ENCODE measurements at places on chromosomes 6 and 20.

DNA sequence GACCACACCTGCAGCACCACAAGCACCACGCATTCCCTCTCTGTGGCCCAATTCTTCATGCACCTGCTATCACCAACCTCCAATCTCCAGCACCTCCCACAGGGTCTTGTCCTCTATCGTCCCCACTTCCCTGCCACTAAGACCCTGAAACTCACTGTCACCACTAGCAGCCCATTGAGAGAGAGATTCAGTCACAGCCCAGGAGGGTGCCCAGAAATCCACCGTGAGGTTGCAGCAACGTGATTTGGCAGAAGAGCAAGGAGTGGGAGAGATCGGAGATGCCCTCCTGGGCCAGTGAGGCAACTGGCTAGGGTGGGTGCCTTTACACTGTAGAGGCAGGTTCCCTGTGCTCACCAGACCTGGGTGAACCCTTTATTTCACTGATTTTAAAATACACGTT lies 90.1 kb downstream of the ANKRD60 start:
- DNase-seq, result no peak

DNA sequence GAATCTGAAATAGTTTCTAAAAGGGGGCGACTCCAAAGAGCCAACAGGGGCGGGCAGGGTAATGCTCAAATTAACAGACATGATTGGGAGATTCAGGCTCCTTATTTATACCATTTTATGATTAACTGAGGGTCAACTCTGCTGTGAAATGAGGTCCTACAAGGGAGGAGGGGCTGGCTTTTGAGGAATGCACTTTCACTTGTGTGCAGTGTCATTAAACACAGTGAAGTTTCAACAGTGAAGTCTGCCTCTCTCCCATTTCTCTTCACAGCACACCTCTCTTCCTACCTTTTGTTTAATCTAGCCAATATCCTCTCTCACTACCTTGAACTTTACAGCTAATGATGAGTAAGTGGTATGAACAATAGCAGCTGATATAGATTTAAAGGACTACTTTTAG lies 557.3 kb upstream of the CITED2 start:
- no peak for DNase-seq

DNA sequence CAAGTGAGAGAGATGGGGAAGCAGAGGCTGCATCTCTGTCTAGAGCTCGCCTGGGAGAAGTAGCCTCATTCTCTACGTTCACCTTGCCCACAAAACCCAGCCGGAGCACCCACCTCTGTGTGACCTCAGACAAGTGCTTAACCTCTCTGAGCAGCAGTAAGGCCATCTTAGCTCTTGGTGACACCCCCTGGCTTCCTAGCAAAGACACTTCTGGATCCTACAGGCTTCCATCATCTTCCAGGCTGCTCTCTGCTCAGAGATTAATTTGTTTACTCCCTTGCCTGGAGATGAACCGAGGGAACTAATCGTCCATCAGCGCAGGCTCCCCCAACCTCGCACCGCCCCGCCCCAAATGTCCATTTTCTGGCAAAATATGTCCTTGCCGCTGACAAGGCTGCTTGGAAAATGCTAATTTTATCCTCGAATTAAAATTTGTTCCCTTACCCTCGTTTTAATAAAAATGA lies 24.0 kb upstream of the CTNNBL1 start:
- no peak for DNase-seq

- peak; percentile 92 for DNase-seq
These were observed 125.1 kb downstream of the SNX5 start for GRCh38 chr20:17843246-17844132.

DNA sequence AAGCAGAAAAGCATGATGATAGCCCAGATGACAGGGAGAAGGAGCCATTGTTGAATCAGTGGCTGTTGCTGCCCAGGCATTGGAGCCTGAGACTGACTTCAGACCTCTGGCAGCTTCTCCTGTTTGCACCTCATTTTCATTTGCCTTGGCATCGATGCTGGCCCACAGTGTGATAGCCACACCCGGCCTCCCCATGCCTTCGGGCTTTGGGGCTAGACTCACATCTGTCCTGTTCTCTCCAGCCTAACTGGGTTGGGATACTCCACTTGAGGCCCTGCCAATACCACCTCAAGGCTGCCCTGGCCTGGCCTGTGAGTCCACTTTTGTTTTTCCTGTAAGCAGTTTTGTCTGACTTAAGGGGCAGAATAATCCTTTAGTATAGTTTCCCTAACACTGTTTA lies 140.4 kb downstream of the UST start:
- no peak for DNase-seq

DNA sequence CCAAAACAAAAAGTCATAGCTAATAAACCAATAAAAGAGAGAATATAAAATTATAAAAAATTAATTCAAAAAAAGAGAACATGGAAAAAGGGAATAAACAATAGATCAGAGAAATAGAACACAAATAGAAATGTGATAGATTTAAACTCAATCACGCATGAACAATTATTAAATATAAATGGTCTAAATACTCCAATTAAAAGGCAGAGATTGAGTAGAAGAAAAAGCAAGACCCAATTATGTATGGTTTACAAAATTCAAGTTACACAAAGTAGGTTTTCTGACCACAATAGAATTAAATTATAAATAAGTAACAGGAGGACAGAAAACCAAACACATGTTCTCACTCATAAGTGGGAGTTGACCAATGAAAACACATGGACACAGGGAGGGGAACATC lies 36.4 kb upstream of the MAN1A1 start:
- no peak for DNase-seq

GRCh38 chr20:41314386-41314785 lies 3.1 kb downstream of the ZHX3 start:
- DNase-seq, result no peak

DNA sequence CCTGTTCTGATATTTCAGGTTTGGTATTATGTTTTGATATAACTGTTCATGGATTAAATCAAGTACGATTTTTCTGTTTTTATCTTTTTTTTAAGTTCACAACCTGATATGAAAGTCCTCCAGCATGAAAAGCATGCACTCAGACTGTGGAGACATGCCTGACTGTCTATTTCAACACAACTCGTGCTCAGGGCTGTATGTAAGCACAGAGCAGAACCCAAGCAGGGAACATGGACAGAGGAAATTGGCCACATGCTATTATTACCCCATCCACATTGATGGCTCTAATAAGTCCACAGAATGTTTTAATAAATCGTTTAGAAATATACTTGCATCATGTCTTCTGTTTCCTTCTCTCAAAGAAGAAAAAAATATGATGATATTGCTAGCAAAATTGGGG lies 730.4 kb downstream of the C6orf118 start:
- no peak for DNase-seq

- DNase-seq, result no peak
These were observed 90.2 kb downstream of the ANKS1A start for GRCh38 chr6:34979218-34979617.

DNA sequence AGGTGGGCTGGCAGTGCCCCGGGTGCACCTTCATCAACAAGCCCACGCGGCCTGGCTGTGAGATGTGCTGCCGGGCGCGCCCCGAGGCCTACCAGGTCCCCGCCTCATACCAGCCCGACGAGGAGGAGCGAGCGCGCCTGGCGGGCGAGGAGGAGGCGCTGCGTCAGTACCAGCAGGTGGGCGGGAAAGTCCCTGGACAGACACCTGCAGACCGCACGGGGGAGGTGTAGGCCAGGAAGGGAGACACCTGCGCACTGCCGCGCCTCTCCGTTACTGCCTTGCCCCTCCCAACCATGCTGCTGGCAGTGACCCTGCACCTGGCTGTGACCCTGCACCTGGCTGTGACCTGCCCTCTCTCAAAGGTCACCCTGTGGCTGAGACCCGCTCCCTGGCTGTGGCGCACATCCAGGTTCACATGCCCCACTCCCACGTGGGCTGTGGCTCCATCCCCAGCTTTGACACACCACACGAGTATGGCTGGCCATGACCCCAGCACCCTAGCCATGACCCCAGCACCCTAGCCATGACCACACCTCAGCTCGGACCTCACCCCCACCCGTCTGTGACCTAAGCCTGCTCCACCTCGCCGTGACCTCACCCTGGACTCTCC lies 11.6 kb downstream of the RBCK1 start:
- DNase-seq, result no peak

- no peak for DNase-seq
These were observed 55.7 kb downstream of the LRRC1 start for GRCh38 chr6:53850527-53850926.

GRCh38 chr6:31614684-31615578 lies at the start of gene AIF1:
AIF1 (plus strand) TSS chr6:31615234; CDS start chr6:31615330, 96 bp downstream.
- no peak for DNase-seq

- DNase-seq, result no peak
These were observed 45.6 kb upstream of the MRPS10 start for GRCh38 chr6:42263165-42263728.
